ENCODE measurements at places on chromosomes 2 and 18.

GRCh38 chr2:182933629-182934028 lies 67.2 kb upstream of the FRZB start:
- no peak for DNase-seq

DNA sequence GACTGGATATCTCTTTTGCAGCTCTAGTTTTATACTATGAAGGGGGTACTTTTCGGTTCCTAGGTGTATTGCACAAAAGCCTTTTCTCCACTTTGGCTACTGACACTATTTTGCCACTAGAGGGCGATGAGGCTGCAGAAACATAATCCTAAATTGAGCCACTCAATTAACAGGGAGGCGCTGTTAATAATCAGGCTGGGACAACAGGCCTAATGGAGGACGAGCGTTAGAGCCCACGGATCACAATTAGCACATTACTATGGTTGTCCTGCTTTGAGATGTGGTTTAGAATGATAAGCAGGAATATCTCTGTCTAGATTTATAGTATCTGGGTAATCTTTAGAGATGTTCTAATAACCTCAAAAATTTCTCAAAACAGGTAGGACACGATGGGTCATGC lies 62.2 kb upstream of the PMAIP1 start:
- no peak for DNase-seq

DNA sequence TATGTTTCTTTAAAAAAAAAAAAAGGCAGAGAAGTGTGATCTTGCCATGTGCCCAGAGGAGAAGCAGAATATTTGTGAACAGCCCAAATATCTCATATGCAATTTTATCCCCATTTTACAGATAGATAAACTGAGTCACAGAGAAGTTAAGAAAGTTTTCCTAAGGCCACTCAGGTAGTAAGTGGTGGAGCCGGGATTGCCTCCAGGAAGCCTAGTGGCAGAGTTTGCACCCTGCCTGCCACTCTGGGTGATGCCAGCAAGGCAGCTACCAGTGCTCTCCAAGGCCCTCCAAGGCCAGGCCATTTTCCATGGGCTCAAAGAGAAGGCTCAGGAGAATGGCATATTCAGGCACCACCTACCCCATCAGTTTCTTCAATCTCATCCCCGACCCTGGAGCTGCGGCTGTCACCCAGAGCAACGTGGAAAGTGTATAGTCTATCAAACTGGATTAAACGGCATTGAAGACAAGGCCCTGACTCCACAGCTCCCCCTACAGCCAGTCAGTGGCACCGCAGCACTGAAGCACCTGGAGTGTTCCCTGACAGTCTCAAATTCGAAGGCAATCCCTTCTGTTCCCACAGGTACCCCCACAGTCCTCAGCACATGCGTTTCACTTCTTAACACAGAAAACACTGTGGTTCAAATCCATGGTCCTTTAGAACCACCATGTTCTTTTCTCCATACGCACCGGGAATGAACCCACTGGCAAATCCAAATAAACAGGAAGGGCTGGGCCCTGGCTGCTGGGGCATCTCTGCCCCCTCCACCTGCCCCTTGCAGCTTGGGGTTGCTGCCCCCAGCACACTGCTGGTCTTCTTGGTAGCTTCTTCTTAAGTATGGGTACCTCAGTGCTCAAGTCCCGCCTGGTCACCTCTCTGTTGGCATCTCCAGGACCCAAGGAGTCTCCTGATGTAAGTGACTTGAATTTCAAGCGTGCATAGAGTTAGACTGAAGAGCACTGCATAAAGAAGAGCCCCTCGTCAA lies 175.3 kb downstream of the INHBB start:
- DNase-seq: no peak

DNA sequence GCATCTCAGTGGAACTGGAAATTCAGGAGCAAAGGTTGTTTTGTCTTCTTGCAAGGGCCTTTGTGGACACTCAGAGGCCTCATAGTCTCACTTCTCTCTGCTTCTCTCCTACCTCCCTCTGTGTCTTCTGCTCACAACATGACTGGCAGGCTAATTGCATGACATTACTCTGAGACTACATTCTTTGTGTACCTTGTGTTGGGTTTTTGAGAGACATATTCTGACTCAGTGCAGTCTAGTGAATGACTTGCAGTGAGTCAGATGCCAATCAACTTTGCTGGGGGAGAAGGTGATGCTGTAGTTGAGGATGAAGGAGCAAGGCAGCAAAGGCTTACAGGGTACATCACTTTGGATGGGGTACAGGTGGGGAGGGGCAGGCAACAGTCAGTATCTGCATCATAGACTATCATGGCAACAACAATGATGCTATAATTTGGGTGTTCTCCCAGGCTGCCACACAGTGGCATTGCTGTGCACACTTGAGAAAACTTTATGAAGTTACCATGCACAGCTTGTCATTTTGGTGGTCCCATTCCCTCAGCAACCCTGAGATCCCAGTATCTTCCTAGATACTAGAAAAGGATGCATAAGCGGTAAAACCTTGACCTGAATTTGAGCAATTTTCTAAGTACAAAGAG lies 69.3 kb upstream of the SLC16A14 start:
- DNase-seq: no peak
